ENCODE measurements at places on chromosomes 2 and 18.

GRCh38 chr2:217946051-217946450, 56.7 kb downstream of the TNS1 start:
- DNase-seq: no peak

GRCh38 chr18:28189400-28190239, 12.7 kb upstream of the CDH2 start:
- DNase-seq: peak; percentile 40

- peak; percentile 45 for DNase-seq
These were observed 918 bp downstream of the EIF5B start for GRCh38 chr2:99338029-99338585.

DNA sequence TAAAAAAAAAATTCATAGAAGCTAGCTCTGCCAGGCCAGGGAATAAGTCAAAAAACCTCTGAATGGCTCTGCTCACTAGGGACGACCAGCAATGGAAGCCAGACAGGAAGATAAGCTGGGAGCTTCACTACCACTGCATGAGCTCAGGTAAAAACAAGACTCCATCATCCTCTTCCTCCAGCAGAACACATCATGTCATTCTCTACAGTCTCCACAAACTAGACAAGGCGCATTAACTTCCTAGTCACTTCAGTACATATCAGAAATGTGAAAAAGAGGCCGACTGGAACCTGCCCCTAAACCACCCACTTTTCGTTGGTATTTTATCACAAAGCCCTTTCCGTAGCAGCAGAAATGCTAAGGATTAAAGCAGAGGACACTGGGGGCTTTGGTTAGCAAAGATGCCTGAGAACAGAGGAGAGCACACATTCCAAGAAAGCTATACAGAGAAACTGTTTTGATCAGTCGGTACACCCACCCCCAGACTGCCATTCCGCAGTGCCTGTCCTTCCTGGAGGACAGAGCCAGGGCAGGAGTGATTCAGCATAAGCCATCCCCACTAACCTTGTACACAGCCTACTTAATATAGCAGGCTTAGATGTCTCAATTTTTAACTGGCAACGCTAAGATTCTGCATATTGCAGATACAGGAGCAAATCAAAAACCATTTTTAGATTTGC, 53.4 kb downstream of the AAK1 start:
- no peak for DNase-seq

GRCh38 chr2:136104977-136105376, 13.0 kb downstream of the CXCR4 start:
- DNase-seq: peak; percentile 88

DNA sequence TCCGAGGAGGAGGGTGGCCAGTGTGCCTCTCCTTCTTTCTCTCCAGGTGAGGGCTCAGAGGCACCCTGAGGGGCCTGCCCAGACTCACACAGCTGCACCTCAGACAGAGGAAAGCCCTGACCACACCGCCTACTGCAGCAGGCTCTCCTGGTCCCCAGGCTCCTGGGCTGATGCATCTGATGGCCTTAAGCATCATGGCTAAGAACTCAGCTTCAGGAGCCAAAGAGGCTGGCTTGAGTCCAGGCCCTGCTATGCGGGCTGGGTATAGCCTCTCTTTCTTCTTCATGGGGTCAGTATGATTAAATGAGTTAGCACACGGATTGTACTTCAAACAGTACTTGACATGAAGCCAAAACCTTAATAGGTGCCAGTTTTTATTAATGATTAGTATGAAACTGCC, 89.6 kb downstream of the TGFA start:
- DNase-seq: no peak

GRCh38 chr2:98746426-98746825, 15.5 kb upstream of the MGAT4A start:
- DNase-seq: no peak

GRCh38 chr2:42812899-42813479, 20.6 kb upstream of the HAAO start:
- peak; percentile 15 for DNase-seq

GRCh38 chr18:68874361-68874760, 76.5 kb downstream of the CCDC102B start:
- no peak for DNase-seq

DNA sequence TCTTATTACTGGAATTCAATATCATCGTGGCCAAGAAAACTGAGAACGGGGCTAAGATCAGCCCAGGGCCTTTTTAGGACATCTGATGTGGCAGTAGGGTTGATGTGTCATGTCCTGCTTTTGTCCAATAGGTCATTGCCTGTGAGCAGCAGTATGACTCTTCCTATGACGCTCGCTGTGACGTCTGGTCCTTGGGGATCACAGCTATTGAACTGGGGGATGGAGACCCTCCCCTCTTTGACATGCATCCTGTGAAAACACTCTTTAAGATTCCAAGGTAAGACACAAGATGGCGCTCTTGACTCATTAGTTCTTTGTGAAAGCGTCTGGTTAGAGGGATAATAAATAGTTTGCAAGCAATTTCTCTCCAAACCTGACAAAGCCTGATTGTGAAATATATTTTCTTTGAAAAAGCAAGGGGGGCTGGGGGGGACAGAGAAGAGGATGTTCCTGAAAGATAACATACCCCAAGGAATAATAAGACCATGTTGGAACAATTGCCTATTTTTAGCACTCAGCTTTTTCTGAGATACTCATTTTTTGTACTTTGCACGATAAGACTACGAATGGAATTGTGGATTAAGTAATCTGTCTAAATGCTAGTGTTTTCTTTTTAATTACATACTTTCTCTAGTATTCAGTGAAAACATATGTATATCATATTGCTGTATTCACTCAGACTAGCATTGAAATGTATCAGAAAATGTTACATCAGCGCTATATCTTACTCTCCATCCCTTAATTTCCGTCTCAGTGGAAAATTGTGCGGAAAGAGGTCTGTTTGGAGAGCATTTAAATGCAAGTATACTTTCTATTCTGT, 58.1 kb downstream of the MYO3B start:
- DNase-seq: peak; percentile 83

DNA sequence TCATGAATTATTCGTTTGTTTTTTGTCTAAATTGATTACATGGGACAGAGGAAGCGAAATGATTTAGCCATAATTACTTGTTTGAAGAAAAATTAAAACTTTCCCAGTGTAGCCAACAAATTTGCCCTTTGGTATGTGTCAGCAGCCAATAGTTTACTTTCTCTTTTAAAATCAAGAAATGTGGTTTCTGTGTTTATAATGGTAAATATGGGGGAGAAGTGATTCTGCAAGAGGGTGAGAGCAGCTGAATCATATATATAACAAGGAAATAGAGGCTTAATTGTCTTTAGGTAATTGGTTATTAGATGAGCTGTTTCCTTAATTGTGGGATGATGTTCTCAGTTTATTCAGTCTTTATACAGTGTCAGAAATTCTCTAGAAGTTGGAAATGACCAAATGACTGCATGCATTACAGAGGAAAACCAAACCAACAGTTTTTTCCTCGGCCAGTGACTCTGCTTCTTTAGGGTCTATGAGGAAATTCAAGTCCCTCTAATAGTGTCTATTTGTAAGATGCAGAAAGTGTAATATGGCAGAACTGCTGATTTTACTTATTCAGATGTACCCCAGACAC, 132.9 kb downstream of the AGPS start:
- DNase-seq: no peak

GRCh38 chr2:72112981-72113846, 34.4 kb downstream of the CYP26B1 start:
- no peak for DNase-seq

DNA sequence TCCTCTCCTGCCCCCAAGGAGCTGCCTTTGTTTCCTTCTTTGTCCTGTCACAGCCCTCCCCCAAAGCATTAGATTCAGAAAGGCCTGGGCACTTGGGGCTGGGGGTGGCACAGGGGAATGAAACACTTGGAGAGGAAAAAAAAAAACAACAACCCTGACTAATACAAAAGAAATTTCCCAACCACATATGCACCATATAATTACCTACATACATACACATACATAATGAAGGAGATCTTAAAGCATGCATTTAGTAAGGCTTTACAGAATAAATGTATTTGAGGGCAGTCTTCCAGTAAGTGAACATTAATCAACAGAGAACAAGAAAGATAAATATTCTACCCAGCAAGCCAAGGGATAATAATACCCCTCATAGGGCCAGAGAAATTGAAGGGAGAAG, 70.0 kb upstream of the PPP1CB start:
- peak; percentile 88 for DNase-seq

DNA sequence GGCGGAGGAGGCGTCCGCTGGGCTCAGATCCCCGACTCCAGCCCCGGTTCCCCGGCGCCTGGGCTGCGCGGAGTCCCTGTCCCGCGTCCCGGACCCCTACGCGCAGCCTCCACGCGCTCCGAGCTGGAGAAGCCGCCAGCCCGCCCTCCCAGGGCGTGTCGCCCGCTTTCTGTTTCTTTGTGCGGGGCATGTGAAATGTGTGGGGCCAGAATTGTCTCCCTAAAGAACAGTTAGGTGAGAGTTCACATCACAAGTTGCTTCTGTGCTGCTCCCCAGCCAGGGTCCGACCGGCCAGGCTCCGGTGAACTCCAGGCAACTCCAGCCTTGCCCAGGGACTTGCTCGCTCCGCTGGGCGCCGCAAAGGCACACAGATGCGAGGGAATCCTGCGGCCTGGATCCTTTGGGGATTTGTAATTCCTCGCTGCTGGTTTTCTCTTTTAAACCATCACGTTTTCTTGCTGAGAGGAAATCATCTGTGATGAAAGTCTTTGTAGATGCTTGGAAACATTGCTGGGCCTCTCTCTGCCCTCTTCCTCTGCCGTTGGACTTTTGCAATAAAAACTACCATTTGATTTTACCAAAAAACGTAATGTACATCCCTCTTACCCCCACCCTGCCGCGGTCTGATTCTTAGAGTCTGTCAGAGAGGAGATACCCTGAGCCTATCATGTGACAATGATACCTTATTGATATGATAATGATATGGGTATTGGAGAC, 631 bp downstream of the GYPC start:
- no peak for DNase-seq

DNA sequence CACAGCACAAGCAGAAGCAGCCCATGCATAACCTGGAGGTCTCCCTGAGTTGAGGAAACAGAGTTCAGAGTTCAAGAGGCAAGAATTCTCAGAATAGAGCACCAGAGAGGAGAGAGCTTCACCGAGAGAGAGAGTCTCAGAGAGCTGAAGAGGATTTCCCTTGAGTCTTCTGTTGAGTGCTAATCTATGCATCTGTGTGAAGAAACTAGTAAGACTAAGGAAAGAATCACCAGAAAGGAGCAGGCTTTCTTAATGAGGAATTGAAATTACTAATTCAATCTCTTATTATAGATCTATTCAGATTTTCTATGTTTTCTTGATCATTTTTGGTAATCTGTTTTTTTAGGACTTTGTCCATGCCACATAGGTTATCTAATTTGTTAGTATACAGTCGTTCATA, 89.3 kb upstream of the CTAGE1 start:
- DNase-seq: no peak

DNA sequence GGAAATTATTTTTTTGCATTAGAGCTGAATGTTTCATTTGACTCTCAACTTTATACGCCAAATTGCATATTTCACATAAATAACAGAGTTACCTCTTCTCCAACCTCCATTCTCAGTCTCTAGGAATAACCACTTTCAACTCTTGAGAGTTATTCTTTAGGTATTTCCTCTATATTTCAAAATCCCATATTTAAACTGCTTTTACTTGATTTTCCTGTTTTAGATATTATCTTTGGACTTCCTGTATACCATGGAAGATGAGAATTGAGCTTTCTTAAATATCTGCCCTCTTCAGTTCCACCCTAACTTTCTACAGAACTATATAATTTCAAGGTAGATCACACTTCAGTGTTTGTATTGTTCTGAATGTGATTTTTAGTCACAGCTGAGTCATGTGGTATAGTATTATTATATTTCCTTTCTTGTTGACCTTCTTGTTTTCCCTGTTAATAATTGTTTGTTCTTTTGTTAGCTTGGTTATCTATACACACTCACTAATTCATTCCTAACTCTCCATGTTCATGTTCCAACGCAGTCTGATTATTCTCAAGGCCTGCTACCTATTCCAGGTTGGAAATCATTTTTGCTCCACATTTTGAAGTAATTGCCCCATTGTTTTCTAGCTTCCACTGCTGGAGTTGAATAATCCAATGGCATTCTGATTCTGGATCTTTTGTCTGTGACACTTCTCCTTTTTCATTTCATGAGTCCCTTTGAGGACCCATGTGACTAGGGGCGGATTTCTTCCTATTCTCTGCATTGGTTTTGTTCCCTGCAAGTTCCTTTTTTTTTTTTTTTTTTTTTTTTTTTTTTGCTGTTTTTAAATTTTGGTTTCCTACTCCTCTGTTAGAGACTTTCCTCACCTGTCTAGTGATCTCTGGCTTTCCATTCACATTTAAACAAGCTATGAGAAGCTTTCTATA, 156.8 kb upstream of the RBMS1 start:
- DNase-seq: no peak

- no peak for DNase-seq
These were observed 555.2 kb upstream of the KLHL29 start for GRCh38 chr2:22829791-22830190.

- no peak for DNase-seq
These were observed 15.6 kb upstream of the GPBAR1 start for GRCh38 chr2:218245214-218245613.

DNA sequence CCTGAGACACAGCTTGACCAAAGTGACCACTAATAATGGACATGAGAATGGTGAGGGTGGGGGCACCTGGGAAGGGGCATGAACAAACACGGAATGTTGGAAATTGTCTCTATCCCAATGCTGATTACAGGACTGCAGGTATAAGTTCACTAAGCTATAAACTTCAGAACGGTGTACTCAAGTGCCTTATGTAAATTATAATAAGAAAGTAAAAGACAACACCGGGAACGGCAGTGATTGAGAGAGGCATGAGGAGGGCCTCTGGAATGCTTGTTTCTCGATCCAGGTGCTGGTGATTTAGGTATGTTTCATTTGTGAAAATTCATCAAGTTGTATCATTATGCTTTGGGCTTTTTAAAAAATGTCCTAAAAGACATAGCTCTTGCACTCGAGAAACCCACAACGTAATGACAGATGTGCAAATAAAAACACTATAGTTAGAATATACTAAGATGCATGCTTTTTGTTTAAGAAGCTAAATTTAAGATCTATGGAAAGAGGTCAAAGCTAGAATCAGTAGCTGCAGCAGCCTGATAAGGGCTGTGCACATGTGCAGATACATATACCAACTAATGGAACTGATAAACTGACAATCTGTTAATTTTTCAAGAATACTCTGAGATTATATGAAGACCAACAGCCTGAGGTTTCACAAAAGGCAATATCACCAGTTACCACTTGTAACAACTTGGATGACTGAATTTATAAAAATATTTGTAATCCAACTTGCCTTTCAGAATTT, 7.6 kb downstream of the HIBCH start:
- DNase-seq: no peak

DNA sequence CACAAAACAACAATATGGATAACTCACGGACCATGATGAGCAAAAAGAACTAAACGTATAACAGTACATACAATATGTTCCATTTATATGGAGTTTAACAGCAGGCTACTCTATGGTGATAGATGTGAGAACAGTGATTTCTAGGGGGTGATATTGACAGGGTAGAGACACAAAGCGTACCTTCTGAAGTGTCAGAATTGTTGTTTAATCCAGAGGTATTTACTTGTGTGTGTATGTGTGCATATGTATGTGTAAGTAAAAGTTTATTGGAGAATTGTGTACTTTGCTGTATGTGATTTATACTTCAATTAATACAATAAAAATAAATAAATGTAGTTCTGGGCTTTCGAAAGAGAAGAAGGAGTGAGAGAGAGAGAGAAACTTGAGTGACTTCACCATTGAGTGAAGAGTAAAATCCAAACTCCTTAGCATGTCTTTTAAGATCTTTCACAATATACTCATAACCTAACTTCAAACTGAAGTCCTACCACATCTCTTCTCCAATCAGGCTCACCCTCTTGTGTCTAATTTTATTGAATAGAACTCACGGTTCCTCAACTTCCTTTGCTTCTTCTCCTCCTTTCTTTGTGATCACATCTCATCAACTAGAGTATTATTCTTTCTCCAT, 126.0 kb upstream of the KLF7 start:
- DNase-seq: no peak

Data from NCI-H69 (cell line).